ENCODE measurements at places on chromosomes 6 and 20.
A peak's percentile ranks its signal among the peaks of the same experiment; 100 is the strongest.

DNA sequence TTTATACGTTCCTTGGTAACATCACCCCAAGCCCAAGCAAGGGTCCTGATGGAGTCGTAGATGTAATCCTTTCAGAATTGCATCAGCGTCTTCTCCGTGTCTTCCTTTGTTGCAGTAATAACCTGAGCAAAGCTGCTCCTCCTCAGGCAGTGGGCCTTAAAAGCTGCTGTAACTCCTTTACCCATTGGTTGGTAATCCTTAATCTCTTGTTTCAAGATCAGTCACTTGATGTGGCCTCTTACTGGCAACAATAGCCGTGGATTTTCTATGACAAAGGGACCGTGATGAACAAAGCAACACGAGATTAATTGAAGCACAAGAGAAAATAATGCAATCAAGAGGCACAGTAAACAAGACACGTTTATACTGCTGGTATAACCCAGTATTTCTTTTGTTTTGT lies 44.6 kb downstream of the ALDH5A1 start:
- no peak for DNase-seq

DNA sequence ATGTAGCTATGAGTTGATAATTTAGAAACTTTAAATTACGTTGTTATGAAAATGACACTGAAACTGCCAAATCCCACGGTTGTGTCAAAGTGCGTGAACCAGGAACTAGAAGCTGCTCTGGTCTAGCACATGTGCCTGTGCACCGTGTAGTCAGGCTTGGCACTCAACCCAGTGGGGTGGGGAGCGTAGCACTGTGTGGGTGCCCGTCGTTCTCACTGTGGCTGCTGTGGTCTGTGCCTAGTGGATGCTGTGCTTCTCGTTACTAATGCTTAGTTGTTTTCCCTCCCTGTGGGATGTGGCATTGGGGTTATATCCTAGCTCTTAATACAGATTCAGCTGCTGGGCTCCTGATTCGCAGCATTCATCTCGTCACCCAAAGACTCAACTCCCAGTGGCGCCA lies 46.2 kb upstream of the ADIG start:
- no peak for DNase-seq

DNA sequence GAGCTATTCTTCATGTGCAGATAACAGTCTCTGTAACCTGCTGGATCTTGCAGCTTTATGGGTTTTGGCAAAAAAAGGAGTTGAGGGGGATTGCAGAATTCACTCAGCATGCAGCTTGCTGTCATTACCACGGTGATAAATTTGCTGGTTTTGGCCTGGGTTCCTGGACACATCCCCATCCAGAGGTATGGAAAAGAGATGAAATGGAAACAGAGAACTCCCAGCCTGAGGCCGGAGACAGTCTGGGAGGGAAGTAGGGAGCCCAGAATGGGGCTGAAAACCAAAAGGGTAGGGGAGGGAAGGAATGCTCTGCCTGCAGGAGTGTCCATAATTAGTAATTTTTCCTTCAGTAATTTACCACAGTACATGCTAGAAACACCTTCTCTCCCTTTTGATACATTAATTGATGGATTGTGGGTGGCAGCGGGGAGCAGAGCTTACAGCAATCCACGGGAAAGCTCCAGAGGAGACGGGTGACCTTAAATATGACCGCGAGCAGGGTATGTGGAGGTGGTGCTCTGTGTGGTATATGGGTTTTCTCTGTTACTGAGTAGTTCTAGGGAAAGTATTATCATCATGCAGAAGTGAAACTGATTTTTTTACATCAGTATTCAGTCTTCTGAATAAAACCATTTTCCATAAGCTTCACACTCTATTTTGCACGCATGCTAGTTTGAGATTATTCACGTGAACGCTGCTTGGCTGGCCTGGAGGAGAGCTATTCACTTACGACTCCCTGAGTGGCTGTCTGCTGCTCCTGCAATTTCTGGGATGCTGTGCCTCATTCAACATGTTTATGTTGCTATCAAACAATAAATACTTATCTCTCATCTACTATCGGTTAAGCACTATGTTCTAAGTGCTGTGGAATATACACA lies 66.3 kb upstream of the KCNK16 start:
- DNase-seq: no peak

DNA sequence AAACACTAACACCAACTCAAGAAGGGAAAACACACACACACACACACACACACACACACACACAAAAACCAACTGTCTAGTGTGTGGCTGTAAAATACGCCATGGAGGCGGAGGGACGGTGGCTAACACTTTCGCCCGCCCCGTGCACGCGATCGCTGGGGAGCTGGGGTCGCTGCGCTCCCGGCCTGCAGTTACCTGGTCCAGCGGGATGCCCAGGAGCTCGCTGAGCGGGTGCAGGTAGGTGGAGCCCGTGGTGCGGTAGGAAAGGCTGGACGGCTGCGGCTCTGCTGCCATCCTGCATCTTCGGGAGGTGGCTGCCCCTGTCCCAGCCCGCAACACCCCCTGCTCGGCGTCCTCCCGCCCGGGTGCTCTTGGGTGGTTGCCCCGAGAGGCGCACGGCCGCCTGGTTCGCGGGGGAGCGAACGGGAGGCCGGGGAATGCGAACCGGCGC lies 303 bp downstream of the MBOAT1 start:
- no peak for DNase-seq

DNA sequence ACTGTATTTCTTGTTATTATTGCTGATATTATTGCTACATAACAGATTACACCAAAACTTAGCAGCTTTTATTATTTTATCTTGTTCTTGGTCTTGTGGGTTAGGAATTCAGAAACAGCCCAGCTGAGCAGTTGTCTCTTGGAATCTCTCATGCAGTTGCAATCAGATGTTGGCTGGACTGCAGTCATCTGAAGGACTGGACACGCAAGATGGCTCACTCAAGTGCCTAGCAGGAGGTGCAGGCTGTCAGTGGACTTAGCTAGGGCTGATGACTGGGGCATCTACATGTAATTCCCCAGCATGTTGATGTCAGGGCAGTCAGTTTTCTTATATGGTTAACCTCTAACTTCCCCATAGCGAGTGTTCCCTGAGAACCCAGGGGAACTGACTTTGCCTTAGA lies 128.6 kb upstream of the PLCB4 start:
- peak; percentile 45 for DNase-seq

Data from AG08396 (cell line).